ENCODE measurements at places on chromosomes 1 and 21. TPM values are rescaled to one million over a fixed set of nuclear protein-coding genes. Genes with fewer than 3 reads are reported as not detected.

The SFN gene
- 2,315 TPM for total RNA-seq

The S100A1 gene
- 0.44 TPM for total RNA-seq

The OLIG2 gene
- not detected for total RNA-seq

The MPZ gene
- total RNA-seq, result 1.4 TPM

The F3 gene
- total RNA-seq, result 18.4 TPM

The GBP6 gene
- total RNA-seq, result 430 TPM

The HORMAD1 gene
- total RNA-seq, result 11.1 TPM

The KRTAP21-2 gene
- total RNA-seq, result not detected

The RORC gene
- 1.2 TPM for total RNA-seq

The LCE1E gene
- not detected for total RNA-seq

The NOTCH2 gene
- 92.0 TPM for total RNA-seq

The CYP4A22 gene
- not detected for total RNA-seq

DNA sequence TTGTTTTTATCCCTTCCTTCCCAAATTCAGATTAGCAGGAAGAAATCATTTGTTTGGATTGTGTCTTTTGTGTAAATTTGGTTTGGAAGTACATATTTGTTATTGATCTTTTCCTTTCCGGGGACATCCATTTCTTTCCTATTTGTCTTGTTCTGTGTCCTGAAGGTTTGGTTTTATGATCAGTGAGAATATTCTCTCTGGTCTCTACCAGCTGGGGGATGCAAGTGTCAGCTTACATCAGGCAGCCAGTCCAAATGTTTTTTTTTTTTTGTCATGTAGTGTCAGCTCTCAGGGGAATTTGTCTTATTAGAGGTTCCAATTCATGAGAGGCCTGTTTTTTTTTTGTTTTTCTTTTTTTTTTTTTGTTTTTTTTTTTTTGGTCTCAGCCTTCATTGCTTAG, 479.2 kb upstream of the LRRC7 start:
- no peak for ATAC-seq

DNA sequence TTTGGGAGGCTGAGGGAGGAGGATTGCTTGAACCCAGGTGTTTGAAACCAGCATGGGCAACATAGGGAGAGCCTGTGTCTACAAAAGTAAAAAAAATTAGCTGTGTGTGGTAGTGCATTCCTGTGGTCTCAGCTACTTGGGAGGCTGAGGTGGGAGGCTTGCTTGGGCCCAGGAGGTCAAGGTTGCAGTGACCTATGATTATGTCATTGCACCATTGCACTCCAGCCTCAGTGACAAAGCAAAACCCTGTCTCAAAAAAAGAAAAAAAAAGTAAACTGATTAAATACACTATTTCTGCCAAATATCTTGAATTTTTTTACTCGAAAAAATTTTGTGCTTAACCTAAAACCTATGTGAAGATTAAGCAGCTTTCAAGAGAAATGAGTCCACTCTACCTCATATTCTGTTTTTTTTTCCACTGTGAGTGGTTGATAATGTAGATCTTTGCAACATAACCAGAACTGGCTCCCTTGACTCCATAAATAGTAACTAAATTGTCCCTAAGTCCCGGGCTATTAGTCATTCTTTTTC, 19.4 kb upstream of the ZNF281 start:
- no peak for ATAC-seq

- ATAC-seq, result no peak
These were observed 90.9 kb upstream of the PGD start for GRCh38 chr1:10308001-10308400.

- no peak for ATAC-seq
These were observed 139.5 kb upstream of the SAMSN1 start for GRCh38 chr21:14685568-14685967.

DNA sequence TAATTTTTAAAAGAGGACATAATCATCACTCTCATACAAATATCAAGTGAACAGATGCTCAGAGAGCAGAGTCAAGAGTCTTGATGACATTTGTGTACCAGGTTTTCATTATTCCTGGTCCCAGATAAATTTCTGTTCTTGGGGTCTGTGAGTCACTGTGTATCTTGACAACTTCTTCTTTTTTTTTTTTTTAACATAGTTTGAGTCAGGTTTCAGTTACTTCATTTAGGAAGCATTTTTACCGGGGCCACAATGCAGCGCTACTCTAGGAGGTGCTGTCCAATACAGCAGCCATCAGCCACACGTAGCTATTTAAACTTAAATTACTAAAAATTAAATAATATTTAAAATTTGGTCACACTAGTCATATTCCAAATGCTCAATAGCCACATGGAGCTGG, 188.1 kb upstream of the SAMSN1 start:
- no peak for ATAC-seq

DNA sequence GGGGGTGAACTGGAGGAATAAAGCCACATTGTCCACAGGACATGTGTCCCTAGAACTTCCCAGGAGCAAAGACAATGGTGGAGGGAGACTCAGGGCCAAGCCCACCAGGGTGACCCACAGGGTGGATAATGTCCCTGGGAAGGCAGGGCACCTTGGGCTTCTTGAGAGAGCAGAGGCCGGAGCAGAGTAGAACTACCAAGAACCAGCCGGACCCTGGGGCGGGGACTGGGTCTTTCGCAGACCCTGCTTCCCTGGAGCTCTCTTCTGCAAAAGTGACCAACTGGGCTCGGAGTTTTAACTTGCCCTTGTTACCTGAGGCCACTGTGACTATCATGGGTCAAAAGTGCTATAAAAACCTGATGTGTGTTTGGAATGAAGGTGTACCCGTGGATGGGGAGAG, 875 bp upstream of the FAM3B start:
- no peak for ATAC-seq

GRCh38 chr1:60463786-60464185, 390.2 kb upstream of the C1orf87 start:
- no peak for ATAC-seq

DNA sequence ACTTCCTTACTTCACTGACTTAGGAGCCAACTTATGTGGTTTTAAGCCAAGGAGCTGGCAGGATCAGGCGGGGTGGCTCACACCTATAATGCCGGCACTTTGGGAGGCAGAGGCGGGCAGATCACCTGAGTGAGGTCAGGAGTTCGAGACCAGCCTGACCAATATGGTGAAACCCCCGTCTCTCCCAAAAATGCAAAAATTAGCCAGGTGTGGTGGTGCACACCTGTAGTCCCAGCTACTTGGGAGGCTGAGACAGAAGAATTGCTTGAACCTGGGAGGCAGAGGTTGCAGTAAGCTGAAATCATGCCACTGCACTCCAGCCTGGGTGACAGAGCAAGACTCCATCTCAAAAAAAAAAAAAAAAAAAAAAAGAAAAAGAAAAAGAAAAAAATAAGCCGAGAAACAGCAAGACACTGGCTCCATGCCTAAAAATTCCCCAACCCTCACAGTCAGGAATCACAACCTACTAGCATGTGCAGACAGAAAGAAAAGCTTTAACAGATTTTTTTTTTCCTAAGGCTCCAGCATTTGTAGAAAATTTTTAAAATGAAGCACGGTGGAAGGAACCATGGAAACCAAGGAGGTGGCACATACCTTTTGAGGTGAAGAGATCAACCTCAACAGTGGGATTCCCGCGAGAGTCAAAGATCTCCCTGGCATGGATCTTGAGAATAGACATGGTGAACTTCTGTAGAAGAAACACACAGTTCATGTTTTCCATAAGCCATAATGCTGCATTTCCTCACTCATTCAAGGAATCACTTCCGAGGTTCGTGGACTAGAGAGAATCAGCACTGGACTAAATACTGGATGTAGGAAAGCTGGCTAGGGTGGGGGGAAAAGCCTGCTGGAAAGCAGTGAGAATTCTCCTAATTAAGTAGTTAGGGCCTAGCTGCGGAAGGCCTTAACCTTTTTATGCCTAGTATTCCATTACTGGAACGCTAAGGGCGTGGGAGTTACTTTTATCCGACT, 4.0 kb downstream of the ENO1 start:
- ATAC-seq, result no peak

GRCh38 chr1:32480003-32480402, 15.1 kb downstream of the ZBTB8B start:
- no peak for ATAC-seq

GRCh38 chr1:90452491-90452890, 264.6 kb downstream of the BARHL2 start:
- no peak for ATAC-seq

DNA sequence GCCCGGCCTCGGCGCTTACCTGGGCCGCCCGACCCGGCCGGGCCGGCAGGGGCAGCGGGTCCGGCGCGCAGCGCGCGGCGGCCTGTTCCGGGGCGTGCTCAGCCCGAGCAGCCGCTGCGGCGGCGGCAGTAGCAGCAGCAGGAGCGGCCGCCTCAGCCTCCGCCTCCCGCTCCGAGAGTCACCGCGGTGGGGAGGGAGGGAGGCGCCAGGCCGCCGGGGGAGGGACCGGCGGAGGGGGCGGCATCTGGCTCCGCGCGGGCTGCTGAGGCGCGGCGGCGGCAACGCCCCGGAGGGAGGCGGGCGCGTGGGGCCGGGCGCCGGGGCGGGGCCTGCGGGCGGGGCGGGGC, at the start of gene CTNNBIP1:
Gene CTNNBIP1, minus strand, starts transcription at position 194 of the 347 bp plus-strand sequence. CDS start 38,205 bp downstream, outside the sequence.
- no peak for ATAC-seq

DNA sequence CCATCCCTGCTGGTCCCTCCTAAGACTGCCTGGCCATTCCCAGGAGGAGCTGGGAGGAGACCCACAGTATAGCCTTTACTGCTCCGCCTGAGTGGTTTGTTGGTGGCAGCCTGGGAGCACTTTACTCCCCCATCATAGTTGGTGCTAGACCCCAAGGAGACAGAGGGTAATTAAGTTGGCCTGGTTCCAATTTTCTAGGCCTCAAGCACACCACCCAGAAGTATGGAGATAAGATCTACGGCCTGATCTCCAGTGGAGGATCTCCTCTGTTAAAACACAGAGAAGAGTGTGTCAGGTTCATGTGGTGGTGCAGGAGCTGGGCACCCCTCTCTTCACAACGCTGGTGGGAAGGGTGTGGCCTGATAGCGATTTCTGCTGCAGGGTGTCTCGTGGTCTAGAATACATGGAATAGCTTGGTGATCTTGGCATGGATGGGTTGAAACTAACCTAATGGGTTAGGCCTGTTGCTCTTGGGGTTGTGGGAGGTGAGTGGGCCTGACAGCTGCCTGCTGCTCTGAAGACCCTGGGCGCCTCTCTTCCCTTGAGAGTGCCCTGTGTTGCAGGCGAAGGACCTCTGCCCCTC, 68.5 kb downstream of the FASLG start:
- ATAC-seq, result no peak

- peak; percentile 35 for ATAC-seq
These were observed 57.3 kb downstream of the SLC25A24 start for GRCh38 chr1:108142773-108143394.

- ATAC-seq, result peak; percentile 100
These were observed 26.4 kb downstream of the HHIPL2 start for GRCh38 chr1:222521299-222522104.

DNA sequence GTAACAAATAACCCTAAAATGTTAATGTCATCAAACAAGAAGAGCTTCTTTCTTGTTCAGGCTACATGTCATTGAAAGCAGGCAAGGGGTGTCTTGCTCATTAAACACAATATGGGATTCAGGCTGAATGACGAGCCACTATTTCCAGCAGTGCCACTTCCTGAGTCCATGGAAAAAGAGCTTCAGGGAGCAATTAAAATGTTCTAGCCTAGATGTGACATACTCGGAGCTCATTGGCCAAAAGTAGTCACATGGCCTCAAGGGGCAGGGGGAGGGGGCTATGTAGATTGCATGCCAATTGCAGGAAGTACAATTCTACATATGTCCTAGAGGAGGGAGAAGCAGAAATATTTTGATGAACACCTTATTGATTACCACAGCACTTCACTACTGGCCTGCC, 685.3 kb upstream of the ADGRL2 start:
- ATAC-seq, result no peak

- no peak for ATAC-seq
These were observed 10.2 kb downstream of the SMPDL3B start for GRCh38 chr1:27945020-27945419.

- no peak for ATAC-seq
These were observed 45.4 kb downstream of the GFI1 start for GRCh38 chr1:92441316-92441696.

DNA sequence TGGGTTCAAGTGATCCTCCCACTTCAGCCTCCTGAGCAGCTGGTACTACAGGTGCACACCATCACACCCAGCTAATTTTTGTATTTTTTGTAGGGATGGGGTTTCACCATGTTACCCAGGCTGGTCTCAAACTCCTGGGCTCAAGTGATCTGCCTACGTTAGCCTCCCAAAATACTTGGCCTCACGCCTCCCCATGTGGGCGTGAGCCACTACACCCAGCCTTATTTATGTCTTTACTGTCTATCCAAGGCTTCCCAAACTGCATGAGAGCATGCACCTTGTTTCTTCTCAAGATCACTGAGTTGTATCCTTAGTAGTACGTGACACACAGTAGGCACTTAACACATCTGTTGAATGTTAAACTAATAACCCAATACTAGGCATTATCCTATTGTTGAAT, 14.2 kb downstream of the WASF2 start:
- ATAC-seq, result peak; percentile 19

GRCh38 chr1:3033790-3034090, 12.5 kb downstream of the ACTRT2 start:
- no peak for ATAC-seq

DNA sequence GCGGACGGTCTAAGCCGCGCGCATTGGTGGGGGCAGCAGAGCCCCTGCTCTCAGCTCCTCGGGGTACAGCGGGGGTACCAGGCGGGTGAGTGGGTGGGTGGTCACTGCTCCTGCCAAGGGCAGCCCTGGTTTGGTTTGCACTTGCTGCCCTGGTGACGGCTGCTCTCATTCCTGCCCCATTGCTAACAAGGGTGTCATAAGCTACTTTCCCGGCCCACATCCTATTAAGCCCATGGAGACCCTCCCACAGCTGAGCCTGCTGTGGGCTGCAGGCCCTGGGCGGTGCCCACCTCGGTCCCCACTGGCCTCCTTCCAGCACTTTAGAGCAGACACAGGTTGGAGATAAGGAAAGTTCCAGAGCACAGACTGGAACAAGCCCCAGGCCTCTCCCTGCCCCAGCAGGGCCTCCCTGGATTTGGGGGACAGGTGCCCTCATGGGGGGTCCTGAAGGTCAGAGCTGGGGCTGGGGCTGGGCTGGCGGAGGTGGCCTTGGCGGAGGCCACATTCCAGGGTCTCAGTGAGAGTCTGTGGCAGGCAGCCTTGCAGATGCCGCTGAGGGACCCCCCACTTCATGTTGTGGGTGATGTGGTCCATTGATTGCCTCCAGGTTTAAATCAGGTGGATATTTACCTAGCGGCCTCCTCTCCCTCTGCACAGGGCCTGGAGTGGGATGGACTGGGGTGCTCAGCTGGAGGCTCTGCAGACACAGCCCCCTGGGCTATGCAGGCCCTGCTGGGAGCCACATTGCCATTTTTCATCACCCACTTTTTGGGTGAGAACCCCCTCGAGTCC, 27.0 kb downstream of the COL18A1 start:
- ATAC-seq, result no peak

GRCh38 chr1:23909412-23909811, 3.8 kb downstream of the CNR2 start:
- peak; percentile 29 for ATAC-seq

GRCh38 chr21:34671462-34671861, 2.7 kb downstream of the CLIC6 start:
- ATAC-seq, result no peak
